ENCODE measurements at places on chromosomes 4 and X. TPM values are rescaled to one million over a fixed set of nuclear protein-coding genes. Genes with fewer than 3 reads are reported as not detected.

FAM47C gene
- not detected for total RNA-seq

LRCH2 gene
- total RNA-seq: 0.81 TPM

NPY5R gene
- 2.7 TPM for total RNA-seq

HS3ST1 gene
- total RNA-seq: 0.38 TPM

GPR82 gene
- total RNA-seq: not detected

TEC gene
- total RNA-seq: 0.33 TPM

All from mesangial cell (primary cell).